ENCODE measurements at places on chromosomes 12 and 14.
A peak's percentile ranks its signal among the peaks of the same experiment; 100 is the strongest.

DNA sequence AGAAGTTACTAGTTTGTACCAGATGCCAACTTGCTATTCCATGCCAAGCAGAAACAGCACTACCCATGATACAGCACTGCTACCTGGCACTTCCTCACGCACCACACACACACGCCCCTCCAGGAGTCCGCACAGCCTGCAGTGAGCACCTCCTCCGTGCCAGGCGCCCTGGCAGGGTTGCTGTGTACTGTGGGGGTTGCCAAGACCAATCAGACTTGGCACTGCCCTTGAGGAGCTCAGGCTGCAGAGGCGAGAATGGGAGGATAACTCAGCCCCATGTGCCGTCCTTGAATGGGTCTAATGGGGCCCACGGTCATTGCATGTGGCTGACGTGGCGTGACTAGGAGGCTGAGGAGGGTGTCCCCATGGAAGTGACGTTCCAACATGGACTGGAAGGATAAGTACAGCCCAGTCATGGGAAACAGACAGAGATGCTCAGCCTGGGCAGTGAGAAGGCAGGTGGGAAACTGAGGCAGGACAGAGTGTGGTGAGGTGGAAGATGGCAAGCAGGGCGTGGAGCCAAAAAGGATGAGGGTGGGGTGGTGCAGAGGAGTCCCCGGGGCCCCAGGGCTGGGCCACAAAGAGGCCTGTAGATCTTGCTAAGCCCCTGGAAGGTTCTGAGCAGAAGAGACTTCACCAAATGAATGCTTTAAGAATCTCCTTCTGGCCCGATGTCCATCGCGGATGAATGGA lies 65.3 kb upstream of the C14orf180 start:
- DNase-seq: no peak

DNA sequence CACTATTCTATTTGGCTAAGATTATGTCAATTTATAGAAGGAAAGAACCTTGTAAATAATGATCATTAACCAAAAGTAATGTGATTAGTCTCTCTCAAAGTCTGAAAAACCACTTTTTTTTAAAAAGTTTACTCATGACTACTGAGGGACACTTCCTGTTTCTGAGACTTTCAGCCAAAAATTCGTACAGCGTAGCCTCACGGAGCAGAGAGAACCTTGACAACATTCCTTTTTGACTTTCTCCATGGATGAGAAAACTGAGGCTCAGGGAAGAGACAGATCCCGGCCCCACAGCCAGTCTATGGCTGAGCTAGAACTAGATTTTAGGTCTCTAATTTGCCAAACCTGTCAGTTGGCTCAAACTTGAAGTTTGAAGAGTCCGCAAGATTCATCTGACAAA lies 68.2 kb downstream of the DAD1 start:
- no peak for DNase-seq

DNA sequence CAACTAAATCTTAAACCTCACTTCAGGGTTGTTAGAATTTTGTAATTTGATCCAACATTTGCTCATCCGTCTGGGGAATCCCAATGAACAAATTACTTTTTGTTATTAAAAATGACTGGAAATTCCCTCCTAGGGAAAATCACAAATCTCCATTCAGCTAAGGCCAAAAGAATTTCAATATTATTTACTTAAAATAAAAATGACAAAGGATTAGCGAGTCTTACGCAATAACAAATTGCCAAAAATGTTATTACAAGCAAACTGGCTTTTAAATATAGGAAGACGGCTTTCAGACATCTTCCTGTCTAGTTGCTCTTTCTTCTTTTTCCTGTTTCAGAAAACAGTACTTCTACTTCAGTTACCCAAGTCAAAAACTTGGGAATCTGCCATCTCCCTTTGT lies 92.4 kb upstream of the TSPAN8 start:
- DNase-seq: no peak

GRCh38 chr12:16531621-16532020 lies 74.3 kb downstream of the LMO3 start:
- no peak for DNase-seq

- DNase-seq: no peak
These were observed 158.4 kb downstream of the PPM1H start for GRCh38 chr12:62776575-62776974.

DNA sequence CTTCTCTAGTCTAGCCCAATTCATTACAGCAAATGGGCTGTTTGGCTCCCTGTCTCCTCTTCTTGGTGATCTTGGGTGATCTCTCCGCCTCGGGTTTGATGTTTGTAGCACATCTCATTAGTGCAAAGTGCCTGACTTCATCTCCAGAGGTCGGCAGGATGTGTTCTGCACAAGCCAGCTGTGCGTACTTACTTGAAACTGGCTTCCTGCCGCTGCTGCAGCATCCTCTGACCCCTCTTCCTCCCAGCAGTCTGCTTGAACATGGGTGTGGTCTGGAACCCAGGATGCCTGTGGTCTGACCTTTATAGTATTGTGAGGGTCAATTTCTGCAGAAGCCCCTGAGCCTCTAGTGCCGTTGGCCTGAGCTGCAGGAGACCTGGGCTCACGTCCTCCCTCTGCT lies 99.2 kb downstream of the BEGAIN start:
- DNase-seq: no peak

DNA sequence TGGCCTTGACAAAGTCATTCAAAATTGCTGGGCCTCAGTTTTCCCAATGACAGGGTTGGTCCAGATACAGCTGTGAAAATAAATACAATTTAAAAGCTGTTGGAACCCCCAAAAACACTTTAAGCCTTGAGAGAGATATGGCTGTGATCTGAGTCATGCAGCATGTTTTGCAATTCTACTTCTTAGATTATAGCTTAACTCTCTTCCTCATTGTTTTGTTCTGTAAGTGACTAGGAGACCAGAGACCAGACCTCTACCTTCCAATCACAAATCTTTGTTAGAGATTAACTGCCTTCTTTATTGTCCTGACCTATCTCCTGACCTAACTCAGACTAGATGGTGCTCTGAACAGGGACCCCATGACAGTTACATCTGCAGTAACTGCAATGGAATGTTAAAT lies 198.1 kb downstream of the STXBP6 start:
- no peak for DNase-seq

DNA sequence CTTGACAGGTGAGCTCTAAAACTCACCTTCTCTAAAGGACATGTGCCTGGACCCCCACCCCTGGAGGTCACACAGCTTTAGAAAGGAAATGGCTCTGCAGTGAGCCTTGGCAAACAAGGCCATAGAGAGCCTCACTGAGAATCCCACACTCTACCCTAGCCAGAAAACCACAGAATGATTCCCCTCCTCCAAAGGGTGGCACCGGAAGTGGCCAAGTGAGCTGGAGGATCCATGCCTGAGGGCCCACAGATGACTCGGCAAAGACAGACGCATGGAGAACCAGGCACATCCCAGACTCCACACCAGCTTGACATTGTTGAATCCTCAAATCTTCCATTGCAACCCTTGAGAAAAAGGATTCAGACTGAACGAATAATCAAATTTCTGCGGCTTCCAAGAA lies 54.2 kb upstream of the PTHLH start:
- peak; percentile 88 for DNase-seq

DNA sequence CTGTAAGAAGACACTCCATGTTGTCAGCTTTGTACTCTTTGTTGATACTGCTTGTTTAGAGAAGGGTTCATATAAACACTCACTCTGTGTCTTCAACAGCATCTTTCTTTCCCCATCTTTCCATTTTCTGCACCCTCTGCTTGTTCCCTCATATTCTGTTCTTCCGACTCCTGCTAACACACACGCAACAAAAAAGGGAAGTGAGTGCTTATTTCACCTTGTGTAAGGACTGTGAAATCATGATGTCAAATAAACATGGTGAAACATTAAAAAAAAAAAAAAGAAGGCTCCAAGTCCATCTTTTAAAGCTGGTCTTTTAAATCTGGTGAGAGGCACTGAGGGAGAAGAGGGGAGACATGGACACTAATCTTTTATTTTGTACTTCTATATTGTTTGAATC lies 145.4 kb downstream of the RPAP3 start:
- no peak for DNase-seq

GRCh38 chr12:14402697-14403096 lies 37.2 kb downstream of the ATF7IP start:
- no peak for DNase-seq

GRCh38 chr14:65976761-65977404 lies 509.3 kb upstream of the CCDC196 start:
- DNase-seq: peak; percentile 81

Data from HT1080 (cell line).